GM10248 (cell line): ENCODE measurements at places on chromosomes 1 and 21.

DNA sequence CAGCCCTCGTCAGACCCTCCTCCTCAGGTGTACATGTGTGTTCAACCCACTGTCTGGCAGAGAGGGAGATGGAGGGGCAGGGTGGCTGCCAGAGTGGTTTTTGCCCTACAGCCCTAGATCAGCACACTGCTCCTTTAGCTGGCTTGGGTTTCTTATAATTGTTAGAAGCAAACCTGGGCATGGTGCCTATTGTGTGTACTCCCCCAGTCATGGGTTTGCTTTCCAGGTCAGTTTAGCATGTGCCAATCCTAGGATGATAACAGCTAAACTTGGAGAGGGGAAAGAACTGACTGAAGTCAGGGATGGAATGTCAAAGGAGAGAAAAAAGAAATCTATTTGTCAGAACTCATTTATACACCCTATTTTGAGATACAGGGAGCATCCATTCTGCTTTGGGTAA lies 63.3 kb downstream of the UCK2 start:
- no peak for DNase-seq

GRCh38 chr1:205074513-205074912 lies 9.7 kb downstream of the TMEM81 start:
- DNase-seq, result no peak

DNA sequence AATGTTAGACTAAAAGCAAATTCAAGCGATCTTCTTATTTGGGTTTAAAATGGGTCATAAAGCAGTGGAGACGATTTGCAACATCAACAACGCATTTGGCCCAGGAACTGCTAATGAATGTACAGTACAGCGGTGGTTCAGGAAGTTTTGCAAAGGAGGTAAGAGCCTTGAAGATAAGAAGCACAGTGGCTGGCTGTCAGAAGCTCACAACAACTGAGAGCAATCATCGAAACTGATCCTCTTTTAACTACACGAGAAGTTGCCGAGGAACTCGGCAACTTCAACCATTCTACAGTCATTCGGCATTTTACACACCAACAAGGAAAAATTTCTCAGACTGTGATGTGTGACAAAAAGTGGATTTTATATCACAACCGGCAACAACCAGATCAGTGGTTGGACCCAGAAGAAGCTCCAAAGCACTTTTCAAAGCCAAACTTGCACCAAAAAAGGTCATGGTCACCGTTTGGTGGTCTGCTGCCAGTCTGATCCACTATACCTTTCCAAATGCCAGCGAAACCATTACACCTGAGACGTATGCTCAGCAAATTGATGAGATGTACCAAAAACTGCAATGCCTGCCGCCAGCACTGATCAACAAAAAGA lies 47.9 kb downstream of the ASH1L start:
- no peak for DNase-seq

GRCh38 chr1:218294546-218294945 lies 9.5 kb downstream of the RRP15 start:
- DNase-seq, result no peak

DNA sequence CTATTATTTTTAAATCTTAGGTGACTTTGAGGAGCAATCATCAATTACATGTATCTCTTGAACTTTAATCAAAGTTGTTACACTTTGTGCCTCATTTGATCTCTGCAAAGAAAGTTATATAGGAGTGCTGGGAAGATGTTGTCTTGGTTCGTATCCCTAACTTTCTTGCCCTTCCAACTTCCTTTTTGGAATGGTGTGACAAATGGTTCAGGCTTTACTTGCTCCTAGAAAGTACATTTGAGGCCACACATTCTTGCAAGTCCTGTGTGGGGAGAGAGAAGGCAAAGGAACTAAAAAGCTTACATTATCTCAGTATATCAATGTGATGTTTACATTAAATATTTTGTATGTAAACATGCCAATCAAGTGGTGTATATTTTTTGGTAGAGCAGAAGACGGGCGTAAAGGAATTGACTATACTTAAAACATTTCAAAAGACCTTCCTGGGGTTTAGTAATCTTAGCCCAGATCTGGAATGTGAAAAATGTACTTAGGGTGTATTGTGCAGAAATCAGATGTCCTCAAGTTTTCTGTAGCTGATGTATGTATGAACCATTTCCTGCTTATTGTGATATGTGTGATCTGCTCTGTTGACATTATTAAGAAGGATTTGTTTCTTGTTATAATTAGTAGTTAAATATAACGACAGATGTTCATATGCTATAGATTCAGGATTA lies 59.2 kb downstream of the USP25 start:
- no peak for DNase-seq

DNA sequence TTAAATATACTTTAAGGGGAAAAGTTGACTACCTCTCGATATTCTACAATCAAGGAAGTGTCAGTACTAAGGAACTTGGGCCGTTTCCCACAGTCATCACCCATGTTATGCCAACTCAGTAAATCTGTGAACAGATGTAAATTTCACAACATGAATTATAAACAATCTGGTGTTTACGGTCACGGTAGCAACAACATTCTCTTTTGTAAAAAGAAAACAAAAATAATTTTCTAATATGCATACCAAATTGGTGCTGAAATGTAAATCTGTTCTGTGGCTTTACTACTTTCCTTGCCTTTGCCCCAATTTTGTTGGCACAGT lies 1.2 kb downstream of the SH3GLB1 start:
- DNase-seq, result no peak

- no peak for DNase-seq
Observed at GRCh38 chr21:39675590-39675989, 62.9 kb downstream of the B3GALT5 start.

- no peak for DNase-seq
Observed at GRCh38 chr1:205298191-205298994, 23.2 kb downstream of the NUAK2 start.

GRCh38 chr1:226021401-226021800 lies 22.3 kb upstream of the SDE2 start:
- DNase-seq, result no peak

GRCh38 chr1:164637461-164638375 lies 78.7 kb downstream of the PBX1 start:
- DNase-seq, result no peak

GRCh38 chr1:244065960-244066388 lies 14.9 kb downstream of the ZBTB18 start:
- no peak for DNase-seq

DNA sequence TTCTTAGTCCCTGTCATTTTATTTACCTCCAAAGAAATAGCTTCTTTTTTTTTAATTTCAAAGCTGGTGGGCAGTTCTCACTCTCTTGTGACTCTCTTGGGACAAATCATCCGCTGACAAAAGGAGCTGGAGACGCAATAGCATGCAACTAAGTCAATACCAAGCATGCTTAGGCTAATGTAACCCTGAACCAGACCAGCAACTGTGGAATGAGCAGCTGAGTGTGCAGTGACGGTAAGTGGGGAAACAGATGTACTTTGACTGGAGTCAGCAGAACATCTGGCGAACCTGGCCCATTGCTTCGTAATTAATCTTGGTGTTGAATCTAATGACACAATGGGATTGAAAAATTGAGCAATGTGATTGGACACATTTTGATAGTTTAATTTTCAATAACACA lies 280.7 kb upstream of the PLXNA2 start:
- no peak for DNase-seq

DNA sequence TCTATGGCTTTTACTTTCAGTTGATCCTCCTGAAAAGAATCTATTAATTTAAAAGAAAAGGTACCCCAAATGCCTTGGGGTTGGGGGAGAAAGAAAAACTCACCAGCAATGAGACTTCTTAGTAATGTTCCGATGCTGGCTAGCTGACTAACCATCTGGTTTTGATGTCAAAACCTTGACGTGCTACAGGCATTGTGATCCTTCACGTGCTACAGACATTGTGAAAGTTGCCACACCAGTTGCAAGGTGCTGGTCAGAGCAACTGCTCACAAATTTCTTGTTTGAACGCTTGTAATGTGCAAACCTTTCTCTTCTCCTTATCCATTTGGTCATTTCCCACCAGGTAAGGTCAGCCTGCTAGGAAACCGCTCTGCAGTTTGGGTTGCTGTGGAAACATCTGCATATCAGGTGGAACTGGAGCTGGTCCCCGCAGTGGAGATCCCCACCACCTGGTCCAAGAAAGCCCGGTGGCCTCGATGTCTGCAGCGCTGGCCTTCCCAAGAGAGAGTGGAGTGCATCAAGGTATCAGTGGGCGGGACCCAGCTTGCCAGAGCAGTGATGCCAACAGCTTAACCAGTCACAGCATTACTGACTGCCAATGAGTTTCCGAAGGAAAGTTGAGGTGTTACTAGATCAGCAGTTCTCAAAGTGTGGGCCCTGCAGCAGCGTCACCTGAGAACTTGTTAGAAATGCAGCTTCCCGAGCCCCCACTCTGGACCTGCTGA lies 16.1 kb downstream of the MAB21L3 start:
- DNase-seq, result no peak

DNA sequence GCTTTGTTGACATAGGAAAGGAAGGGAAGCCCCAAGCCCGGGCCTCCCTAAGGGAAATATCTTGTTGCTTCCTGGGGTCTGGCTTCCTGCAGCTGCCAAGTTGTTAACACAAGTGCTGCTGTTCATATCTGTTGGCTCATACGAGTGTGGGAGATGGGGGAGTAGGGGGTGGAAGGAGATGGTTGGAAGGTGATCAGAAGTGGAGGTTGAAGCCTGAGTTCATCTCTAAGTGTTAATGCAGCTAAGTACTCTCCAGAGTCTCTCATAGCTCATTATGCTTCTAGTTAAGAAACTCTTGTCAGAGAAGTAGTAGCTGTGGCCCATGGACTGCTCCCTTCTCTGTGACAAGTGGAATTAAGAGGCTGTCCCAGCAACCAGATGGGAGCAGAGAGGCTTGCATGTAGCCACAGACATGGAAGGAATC lies 319.2 kb upstream of the SPAG17 start:
- no peak for DNase-seq

- no peak for DNase-seq
Observed at GRCh38 chr1:23020706-23021405, 1.6 kb downstream of the KDM1A start.

GRCh38 chr1:37948166-37948565 lies 1.3 kb upstream of the INPP5B start:
- DNase-seq, result no peak

GRCh38 chr1:17671314-17671705 lies 83.8 kb upstream of the ACTL8 start:
- no peak for DNase-seq

- no peak for DNase-seq
Observed at GRCh38 chr1:158331481-158332150, at the start of gene CD1B. Gene CD1B (minus strand): TSS chr1:158331531. CDS start chr1:158331423, 108 bp downstream.

DNA sequence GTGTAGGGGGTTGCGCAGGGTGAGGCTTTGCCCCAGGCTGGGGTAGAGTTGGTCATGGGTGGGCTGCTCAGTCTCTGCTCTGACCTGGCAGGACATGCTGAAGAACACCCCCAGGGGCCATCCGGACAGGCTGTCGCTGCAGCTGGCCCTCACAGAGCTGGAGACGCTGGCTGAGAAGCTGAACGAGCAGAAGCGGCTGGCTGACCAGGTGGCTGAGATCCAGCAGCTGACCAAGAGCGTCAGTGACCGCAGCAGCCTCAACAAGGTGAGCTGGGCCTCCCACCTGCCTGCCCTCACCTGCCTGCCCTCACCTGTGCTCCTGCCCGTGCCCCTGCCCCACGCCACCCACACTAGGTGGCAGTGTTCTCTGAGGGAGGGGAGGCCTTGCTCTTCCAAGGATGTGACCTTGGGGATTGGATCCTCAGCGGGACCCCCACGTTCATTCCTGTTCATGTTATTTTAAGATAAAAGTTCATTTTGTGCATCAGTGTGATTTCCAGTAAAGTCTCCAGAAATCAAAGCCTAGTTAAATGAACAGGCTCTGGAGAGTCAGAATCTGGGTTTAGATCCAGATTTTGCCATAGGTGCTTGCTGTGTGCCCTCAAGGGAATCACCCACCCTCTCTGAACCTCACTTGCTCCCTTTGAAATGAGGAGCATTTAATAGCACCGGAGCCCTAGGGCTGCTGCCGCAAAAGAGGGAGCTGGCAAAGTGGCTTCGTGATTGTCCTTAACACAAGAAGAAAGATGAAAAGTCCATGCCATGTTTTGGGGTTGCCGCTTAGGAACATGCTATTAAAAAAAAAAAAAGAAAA lies 87.9 kb downstream of the ARHGEF10L start:
- no peak for DNase-seq

DNA sequence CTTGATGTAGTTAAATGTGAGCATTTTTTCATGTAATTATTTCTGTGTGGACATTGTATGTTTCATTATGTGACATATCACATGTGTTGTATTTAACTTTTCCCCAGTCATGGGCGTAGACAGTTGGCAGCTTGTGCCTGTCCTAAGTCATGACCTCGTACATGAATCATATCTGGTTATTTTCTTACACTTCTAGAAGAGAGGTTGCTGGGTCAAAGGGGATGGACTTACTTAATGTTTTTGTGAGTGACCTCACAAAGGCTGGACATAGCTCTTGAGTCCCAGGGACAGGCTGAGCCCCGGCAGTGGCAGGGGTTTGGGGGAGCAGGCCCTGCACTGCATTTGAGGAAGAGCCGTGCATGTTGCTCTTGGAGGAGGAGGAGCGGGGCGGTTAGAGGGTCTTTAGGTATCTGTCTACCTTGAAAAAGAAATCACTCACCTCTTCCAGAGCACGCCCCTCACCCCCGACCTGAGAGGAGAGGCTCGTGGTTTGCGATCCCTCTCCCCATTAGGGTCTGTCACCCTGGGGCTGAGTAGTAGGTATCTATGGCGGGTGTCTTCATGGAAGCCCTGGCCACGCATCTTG lies 16.4 kb downstream of the IFNGR2 start:
- no peak for DNase-seq

GRCh38 chr1:86822459-86822858 lies 91.5 kb downstream of the SELENOF start:
- DNase-seq, result no peak

- no peak for DNase-seq
Observed at GRCh38 chr1:196910215-196910614, 22.4 kb downstream of the CFHR4 start.

DNA sequence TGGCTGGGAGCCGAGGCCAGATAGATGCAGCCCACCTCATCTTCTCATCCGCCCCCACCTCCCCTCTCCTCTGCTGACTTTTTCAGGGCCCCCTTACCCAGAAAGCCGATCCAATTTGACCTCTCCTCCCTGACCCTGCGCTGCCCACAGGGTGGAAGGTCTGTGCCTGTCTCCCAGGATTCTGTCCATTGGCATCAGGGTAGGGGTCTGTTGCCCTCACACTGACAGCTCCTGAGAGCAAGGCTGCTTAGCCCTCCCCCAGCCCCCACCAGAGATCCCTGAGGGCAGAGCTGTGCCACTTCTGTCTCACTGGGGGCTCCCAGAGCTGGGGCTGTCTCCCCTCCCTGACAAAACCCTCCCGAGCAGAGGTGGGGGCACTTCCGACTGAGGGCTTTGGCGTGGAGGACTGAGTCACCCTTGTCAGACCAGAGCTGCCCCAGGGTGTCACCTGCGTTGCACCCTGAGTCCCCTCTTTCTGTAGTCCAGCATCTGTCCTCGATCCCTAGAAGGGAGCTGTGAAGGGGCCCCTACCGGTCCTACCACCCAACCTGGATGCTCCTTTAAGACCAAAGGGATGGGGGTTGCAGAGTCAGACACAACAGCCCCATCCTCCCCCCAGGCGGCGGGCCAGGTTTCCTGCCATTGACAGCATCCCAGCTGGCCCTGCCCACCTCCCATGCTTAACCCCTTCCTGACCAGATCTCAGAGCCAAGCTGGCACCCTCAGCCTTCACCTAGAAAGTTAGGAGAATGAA lies 2.4 kb upstream of the FAM110D start:
- no peak for DNase-seq

GRCh38 chr1:9270290-9270883 lies 22.3 kb upstream of the SPSB1 start:
- no peak for DNase-seq
